Right ventricle myocardium superior (tissue), 1 donor: ENCODE measurements at places on chromosomes 2 and 18.

DNA sequence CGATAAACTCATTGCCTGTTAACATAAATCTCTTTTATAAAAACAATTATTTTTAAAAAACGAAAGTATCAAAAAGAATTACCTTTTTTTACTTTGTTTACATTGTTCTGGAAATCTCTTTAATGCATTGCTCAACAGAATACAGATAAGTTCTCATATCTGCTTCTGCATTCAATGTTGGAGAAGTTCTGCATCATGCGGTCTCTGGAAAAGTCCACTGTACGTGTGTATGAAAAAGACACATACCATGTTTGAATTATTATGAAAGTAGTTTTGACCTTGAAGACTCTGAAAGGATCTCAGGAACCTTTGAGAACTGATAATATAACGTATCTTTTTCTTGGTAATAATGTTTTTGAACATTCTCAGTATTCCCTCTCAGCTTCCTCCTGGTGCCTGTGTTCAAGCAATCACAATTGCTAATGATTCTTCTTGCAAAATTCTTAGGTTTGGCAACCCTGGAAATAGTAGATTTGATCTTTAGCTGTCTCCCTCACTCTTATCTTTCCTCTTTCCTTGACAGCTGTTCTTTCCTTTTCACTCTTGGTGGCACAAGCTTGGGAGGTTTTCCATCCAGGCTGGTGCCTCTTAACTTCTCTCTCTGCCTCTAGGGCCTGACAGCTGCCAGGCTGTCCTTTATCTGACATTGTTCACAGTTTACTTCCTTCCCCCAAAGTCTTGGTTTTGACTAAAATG, 12.4 kb upstream of the IL1R1 start:
- DNase-seq = no peak

DNA sequence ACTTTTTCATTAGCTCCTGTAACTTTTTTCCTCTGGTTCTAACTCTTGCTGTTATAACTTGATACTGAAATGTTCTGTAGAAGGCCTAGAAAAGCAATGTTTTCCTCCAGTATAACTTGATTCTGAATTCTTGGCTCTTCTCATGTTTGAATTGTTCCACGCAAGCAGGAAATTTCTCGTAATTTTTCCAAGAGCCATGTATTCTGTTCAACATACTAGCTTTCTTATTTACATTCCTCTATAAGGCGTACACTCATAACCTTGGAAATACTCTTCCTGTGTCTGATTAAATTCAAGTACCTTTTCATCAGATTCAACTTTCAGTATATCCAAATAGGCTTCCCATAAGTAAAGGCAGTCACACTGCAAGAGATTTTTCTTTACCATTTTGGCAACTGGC, 109.1 kb downstream of the SMAD2 start:
- DNase-seq = no peak

- DNase-seq = no peak
These were observed 260.4 kb downstream of the SLC4A3 start for GRCh38 chr2:219887870-219888269.

GRCh38 chr2:15631883-15632282, 40.2 kb downstream of the DDX1 start:
- DNase-seq = no peak

GRCh38 chr2:48315896-48316194, 214.1 kb upstream of the STON1 start:
- no peak for DNase-seq

GRCh38 chr2:45759310-45759851, 107.9 kb downstream of the PRKCE start:
- DNase-seq = no peak

GRCh38 chr18:31487246-31488015, 10.5 kb upstream of the DSG2 start:
- DNase-seq = no peak
